NB4 (cell line): ENCODE measurements at places on chromosomes 12 and 14.
A peak's percentile ranks its signal among the peaks of the same experiment; 100 is the strongest.

DNA sequence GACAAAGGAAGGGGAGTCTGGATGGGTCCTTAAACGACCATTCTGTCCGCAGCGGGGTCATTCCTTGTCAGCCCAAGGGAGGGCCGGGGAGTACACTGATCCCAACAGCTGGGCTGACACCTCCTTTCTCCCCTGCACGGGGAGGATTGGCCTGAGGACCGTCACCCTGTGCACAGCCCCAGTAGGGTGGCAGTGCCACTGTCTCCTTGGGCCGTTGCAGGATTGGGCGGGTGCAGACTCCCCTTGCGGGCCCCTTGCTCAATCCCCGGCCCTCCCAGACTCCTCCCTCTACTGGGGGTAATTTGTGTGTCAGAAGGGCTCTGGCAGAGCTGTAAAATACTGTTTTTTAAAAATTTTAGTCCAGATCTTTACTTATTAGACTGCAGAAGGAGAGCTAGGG lies 12.6 kb upstream of the AMN start:
- no peak for DNase-seq

DNA sequence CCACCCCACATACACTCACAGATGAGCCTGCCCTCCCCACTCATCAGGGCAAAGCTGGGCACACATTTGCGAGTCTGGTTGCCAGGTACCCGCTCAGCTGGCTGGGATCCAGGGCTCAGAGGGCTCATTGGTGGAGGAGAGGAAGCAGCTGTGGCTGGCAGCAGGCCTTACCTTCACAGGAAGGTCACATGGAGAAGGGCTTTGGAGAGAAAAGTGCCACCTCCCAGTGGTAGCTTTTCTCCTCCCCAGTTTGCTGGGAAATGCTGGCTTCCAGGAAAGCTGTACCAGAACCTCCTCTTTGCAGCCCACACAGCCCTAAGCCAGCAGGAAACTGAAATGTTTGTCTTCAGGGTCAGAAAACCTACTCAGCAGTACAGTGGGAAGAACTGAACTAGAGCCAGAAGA lies 55.6 kb downstream of the LGMN start:
- DNase-seq: no peak

GRCh38 chr12:111406474-111407376 lies 1.0 kb downstream of the SH2B3 start:
- DNase-seq: peak; percentile 90

DNA sequence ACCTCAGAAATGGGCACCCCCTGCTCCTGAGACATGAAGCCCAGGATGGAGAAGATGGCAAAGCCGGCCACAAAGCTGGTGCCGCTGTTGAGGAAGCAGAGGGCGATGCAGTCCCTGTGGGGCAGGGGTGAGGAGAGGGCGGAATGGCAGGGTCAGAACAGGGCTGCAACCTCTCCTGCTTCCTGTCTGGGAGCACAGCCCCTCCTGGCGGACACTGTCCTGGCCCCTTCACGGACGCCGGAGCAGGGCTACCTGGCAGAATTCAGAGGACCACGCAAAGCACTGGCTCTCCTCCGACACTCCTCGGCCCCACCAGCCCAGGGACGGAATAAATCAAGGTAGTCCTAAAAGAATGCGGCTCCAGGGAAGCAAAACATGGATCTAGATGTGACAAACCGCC lies 12.4 kb upstream of the SLC6A12 start:
- no peak for DNase-seq

DNA sequence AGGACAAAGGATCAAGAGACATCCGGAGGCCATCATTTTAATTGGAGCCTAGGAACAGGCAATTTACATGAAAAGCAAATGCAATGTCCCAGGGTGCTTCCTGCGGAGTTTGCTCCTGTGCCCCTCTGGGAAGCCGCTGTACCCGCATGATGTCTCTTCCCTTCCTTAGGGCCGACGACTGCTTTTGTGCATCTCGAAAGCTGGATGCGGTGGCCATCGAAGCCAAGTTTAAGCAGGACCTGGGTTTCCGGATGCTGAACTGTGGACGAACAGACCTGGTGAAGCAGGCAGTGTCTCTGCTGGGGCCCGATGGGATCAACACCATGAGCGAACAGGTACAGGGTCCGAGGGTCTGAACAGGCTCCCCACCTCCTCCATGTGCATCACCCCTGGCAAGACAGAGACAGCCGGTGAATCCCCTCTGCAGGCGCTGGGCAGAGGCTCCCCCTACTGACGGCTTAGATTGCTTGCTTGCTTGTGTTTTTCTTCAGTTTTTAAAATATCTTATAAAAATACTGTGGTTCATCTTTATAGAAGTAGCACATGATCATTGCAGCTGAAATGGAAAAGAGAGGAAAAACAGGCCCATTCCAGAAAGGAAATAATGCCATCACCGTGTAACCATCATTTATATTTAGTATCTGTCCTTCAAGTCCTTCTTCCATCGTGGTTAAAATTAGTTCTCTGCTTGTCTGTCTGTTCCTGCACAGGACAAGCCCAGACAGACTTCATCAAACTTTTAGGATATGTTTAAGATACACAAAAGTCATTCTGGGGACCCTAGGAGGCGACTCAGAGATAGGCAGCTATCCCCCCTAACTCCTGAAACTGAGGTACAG lies 75.4 kb upstream of the PWP1 start:
- peak; percentile 61 for DNase-seq

DNA sequence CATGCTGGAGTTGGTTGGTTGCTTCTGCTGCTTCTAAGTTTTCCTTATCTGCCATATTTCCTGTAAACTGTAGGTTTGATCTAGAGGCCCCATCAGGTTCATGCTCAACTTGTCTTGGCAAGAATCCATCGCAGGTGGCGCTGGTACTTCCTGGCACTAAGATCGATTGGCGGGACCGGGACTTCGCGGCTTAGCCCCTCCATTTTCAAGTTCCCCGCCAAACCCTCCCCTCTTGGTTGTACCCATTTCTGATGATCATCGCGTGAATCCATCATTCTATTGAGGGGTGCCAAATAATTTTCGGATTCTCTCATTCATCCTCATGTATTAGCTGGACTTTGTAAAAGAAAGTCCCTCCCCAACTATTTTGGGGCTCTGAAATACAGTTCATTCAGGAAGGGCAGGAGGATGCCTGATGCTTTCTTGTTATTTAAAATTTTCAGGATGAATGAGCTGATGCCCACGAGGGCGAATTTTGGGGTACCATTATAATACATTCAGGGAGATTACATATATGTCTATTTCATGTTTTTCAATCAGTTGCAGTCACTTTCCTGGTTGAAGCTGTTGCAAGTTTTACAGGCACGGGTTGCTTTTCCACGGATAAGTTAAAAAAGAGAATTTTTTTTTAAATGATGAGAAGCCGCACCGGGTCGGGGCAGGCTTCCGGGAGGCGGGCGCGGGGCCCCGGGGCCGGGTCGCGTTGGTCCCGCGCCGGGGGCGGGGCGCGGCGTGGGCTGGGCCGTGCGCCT lies 395 bp upstream of the BRI3BP start:
- peak; percentile 98 for DNase-seq

GRCh38 chr12:91675401-91675800 lies 470.2 kb downstream of the BTG1 start:
- DNase-seq: no peak

- DNase-seq: peak; percentile 65
These were observed 9.5 kb upstream of the CSAD start for GRCh38 chr12:53190108-53190729.

- no peak for DNase-seq
These were observed 127.6 kb downstream of the ANO6 start for GRCh38 chr12:45343269-45344051.

- no peak for DNase-seq
These were observed 88.4 kb downstream of the C12orf75 start for GRCh38 chr12:105418821-105419291.

GRCh38 chr14:78355109-78355508 lies 184.9 kb downstream of the NRXN3 start:
- no peak for DNase-seq

- DNase-seq: peak; percentile 81
These were observed 20.0 kb upstream of the DNAH10 start for GRCh38 chr12:123741937-123742572.

DNA sequence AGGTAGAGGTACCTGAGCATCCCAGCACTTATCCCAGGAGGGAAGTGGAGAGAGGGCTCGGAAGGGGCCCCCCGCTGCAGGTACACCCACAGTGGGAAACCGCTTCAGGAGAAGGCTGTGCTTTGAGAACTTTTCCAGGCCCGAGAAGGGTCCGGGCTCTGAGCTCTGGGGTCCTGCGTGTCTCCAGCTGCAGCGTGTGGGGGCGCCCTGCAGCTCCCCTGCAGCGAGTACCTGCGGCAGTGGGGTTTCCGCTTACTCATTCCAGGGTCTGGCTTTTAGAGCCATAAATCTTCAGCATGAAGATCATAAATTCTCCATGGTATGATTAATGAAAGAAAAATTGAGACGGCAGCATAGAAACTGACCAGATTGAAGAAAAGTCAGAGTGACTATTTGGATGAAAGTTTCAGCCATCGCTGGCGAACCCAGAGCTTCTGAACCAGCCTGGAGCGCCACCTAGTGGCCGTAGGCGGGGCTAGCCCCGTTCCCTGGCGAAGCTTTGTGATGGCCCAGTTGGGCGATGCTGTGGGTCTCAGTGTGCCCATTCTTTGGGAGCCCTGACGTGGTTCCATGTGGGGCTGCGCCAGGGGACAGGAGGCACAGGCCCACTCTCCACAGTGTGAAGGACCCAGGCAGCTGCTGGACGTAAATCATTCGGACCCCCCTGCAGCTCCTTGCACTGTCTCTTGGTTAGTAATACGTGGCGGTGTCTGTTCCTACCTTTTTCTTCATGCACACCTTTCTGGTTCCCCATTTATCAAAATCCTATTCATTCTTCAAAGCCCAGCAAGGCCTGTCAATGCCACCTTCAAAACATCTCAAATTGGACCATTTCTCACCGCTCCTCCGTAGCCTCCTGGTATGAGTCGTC lies 198.2 kb downstream of the TSPAN9 start:
- peak; percentile 67 for DNase-seq

DNA sequence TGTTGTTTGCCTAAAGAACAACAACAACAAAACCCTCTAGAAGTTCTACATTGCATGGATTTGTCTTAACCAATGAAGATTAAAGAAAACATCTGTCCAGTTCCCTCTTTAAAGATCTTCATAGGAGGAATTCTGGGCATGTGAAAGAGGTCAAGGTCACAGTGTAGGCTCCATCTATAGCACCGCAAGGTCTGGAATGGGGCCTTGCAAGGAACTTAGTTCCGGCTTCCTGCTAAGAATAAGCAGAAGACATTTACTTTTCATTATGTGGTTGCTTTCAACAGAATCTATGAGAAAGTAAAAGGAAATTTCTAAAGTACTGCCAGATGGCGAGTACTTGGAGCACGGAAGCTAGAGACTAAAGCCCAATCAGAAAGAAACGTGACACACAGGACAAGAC lies 57.2 kb upstream of the GNPNAT1 start:
- DNase-seq: no peak

DNA sequence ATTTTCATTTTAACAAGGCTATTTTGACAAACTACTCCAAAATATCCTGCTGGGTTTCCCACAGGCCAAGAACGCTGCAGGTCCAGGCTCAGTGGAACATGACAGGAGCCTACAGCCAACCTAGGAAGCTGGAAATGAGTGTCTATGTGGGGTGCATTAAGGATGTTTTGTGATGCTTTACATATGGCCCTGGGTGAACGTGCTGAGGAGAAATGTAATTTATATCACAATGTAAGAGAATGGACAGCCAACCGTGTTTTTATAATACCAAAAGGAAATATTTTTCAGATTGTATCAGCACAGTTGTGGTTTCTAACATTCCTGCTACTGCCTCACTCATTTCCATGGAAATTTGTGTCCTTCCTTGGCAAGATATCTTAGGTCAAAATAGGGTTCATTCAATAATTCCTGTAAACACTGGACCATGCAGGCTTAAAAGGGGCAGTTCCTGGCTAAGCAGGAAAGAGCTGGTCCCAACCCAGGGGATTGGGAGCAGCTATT lies 51.5 kb downstream of the ST8SIA1 start:
- no peak for DNase-seq

DNA sequence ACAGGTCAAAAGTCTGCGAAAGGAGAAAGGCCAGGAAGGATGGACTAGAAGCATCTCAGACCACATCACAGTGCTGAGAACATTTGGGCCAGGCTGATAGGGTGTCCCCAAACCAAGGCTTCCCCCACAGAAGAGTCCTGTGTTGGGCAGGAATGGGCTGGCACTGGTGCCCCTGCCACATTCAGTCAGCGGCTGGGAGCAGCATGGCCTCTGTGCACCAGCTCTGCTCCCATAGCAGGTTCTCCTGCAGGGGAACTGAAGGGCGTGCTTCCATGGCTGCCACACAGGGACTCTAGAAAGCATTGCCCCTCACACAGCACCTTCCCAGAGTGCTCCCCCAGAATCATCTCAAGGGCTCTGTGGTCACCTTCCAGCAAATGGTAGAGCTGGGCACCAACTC lies 17.5 kb downstream of the EVL start:
- no peak for DNase-seq

- peak; percentile 20 for DNase-seq
These were observed 2.2 kb downstream of the L3HYPDH start for GRCh38 chr14:59481871-59482540.

- DNase-seq: no peak
These were observed 20.2 kb downstream of the EVL start for GRCh38 chr14:100085462-100085861.

- no peak for DNase-seq
These were observed 710.1 kb upstream of the STXBP6 start for GRCh38 chr14:25759920-25760655.

DNA sequence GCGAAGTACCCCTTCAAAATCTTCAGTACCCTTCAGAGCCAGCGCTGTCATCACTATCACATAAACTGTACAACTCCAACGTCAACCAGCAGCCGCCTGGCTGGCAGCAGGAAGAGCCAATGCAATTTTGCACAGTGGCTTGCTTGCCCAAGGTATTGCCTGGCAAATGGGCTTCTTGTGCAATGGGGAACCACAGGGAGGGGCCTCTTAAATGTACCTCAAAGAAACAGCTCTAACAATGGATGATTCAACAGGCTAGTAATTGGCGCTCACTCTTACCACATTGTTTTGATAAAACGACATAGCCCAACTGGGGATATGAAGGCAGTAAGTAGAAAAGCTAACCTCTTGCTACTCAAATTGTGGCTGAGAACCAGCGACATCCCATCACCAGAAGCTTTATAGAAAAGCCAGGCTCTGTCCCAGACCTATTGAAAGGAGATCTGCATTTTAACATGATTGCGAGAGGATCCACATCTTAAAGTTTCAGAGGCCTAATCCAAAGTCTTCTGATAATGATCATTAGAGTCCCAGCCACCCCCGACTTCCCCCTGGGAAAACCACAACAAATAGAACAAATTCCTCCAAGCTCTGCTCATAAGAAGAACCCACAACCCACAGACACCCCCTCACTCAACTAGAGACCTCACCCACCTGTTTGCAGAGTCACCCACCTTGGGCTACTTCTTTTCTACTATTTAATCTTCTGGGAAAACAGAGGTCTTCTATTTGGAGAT lies 125.3 kb upstream of the HIF1A start:
- peak; percentile 98 for DNase-seq
